ENCODE measurements at places on chromosomes 7 and 10.

- no peak for DNase-seq
Measured at GRCh38 chr10:88756660-88757059, 3.2 kb upstream of the LIPN start.

DNA sequence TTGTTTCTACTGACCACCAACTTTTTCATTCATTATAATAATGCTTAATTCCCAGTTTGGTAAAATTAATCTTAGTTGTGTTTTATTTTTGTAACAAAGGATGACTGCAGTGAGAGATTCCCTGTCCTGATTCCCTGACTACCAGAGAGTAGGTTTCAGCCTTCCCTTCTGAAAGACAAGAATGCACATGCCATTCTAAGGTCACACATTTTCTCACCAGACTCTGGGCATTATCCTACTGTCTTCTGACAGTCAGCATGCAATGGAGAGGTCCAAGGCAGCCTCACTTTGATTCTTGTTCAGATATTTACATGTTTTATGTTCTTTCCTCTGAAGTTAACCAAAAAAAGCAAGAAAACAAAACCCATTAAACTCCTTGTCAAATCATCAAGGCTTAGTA, 372.7 kb upstream of the CDC14C start:
- no peak for DNase-seq

DNA sequence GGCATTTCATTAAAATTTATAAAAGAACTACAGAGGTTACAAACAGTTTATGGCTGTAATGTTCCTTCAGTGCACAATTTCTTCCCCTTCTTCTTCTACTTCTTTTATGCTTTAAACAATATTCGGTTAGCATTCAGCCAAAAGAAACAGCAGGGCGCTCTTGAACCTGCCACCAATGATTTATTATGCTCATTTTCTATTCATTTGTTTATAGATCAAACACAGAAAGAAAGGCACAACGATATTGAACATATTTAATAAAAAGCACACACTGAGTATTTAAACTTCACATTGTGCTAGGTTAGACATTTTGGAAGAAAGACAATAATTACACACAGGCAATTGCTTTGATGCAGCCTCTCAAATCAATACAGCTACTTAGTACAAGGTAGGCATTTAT, 1025.8 kb upstream of the LRRN3 start:
- DNase-seq = no peak

DNA sequence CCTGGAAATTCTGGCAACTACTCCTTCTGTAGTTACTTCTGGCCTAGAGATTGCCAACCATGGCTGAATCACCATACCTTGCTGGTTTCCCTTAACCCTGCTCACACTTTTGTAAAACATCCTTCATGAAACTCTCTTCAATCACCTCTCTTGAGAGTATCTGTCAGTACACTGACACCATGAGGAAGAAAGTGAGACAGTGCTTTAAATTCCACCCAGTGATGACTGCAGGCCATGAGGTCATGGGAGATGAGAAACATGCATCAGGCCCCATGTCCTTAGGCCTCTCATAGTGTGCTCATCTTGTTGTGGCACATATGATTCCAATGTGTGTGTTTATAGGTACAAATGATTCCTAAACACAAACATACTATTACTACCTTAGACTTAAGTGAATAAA, 24.6 kb upstream of the NAMPT start:
- DNase-seq = no peak

GRCh38 chr10:46553238-46554049, 3.0 kb downstream of the GPRIN2 start:
- no peak for DNase-seq

DNA sequence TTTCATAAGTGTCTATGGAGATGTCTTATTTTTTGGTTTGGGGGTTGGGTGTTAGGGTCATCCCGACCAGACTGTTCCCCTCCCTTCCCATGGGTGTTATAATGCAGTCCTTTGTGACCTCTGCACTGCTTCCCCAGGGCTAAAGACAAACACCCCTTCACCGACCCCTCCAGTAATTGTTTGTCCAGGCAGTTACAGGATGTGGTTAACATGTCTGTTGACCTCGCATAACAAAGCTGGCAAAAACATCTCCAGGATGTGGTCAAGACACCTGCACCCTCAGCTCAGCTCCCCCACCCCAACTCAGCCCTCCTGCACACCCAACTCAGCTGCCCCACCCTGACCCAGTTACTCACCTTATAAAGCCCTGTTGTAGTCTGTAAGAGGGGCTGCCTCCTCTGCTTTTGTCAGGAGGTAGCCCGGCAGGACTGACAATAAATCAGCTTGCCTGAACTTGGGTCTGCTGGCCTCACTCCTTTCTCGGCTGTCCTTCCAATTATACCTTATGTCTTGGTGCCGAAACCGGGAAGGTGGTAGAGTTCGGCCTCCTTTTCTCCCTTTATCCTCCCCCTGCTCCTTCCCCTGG, 102.2 kb downstream of the ZNF92 start:
- DNase-seq = no peak

GRCh38 chr7:124536156-124536762, 229.3 kb downstream of the GPR37 start:
- DNase-seq = no peak

DNA sequence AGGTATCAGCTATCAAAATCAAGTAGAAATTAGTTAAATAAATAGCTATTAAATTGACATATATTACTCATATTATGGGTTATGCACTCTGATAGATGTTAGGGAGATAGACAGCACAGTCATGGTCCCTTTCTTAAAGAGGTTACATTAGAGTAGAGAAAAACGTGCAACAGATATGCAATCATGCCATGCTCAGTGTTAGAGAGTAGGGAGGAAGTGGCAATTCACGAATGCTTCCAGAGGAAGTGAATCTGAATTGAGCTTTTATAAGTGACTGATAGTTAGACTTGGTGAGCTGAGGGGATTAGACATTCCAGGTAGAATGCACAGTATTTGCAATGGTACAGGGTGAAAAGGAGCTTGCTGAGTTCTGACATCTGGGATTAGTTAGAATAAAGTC, 349.8 kb downstream of the NXPH1 start:
- DNase-seq = no peak

- DNase-seq = peak; percentile 50
Measured at GRCh38 chr7:111803015-111803758, 240.9 kb upstream of the IMMP2L start.

DNA sequence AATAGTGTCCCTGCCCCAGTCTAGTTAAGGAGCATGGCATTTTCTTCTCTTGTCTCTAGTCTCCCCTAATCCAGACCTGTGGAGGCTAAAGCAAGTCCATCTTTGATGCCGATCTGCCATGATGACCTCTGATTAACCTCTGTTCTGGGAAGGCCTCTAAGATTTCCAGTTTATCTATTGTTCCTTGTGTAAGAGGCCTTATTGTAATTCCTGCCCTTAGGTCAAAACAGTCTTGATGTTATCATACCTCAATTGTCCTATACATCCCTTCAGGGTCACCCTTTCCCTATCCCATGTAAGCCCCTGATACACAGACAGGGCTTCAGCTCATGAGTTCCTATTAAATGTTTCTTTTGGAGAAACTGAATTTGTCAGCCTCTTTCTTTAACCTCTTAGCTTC, 4.9 kb upstream of the ZMIZ2 start:
- DNase-seq = no peak

GRCh38 chr7:1120791-1121190, 32.9 kb downstream of the GPER1 start:
- no peak for DNase-seq

- DNase-seq = no peak
Measured at GRCh38 chr7:51077316-51077986, 239.2 kb downstream of the COBL start.

DNA sequence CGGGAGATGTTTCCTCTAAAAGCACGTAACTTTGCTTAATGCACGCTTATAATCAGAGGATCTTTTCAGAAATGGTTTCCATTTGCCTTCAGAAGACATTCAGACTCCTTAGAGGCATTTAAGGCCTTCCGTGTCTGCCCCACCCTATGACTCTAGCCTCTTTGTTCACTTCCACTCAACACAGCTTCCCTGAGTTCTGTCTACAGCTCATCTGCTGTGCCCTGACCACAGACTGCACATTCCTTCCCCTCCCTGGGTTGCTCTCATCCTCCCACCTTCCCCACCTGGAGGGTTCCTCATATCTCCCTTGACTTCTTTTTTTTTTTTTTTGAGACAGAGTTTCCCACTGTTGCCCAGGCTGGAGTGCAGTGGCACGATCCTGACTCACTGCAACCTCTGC, 16.6 kb downstream of the FBH1 start:
- DNase-seq = no peak

- no peak for DNase-seq
Measured at GRCh38 chr10:23015021-23015707, 80.2 kb upstream of the MSRB2 start.

DNA sequence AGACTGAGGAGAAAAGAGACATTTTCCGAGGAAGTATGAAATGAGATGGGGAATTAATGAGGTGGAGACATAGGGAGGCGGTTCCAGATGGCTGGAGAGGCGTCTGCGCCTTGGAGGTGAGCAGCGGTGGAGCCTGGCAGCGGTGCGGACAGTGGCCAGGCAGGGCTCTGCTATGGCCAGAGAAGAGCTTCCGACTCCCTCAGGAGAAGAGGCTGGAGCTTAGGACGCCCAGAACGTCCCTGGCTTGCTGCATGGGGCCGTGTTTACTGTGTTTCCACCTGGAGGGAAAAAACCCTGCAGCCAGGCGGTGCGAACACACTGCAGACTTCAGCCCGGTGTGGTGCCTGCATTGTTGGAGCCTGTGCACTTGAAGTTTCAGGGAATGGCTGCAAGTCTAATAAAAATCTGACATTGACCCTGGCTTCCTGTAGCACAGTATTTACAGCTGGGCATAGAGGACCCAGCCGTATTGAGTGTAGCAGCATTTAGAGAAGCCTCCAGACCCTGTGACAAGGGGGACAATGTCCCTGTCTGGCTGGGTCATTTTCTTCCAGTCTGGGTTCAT, 447.1 kb upstream of the MKI67 start:
- no peak for DNase-seq

DNA sequence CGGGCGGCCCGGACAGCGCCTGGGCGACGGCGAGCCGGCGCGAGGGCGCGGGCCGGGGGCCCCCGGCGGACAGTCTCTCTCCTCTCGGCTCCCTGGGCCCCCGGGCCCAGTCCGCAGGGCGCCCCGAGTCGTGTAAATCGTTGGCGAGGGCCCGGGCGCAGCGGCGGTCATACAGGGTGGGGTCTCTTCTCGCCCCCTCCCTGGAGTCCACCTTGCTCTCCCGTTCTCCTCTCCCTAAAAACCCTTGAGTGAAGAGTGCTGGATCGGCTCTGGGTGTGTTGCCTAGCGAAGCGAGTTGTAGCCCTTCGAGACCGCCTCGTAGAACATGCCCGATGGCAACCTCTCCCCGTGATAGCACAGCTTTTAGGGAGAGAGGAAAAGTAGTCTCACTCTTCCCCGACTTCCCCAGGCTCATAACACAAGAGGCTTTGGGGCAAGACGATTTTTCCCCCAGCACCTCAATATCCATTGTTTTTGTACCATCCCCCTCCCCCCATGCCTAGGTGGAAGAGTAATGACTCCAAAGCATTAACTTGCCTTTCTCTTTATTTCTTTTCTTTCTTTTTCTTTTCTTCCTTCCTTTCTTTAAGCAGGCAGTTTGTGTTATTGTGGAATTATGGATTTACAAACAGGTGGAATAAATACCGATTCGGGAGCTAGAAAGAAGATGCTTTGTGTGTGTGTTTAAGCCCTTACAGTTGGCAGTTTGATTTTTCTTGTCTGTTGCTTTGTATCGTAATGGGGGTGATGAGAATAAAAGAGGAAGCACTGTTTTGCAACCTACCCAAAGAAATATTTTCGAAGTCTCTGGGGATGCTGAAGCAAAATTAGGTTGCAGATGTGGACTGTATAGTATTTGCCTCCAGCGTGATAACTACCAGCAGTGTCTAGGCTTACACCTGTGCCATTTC, 822 bp downstream of the SHOC2 start:
- peak; percentile 72 for DNase-seq

DNA sequence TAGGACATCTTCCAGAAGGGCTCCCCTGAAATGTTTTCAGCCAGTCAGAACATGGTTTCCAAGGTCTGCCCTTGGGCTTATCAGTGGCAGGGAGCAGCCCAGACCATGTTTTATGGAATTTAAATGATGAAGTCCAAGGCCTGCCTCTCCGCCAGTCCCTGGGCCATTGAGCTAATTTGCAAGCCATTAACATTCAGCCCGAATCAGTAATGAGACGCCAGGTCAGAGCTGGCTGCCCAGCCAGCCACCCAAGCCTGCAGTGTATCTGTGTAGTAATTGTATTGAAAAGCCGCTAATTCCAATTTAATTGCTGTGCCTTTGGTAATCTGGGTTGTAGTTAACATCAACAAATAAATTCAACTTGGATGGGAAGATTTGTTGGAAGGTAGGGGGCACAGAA, 131.4 kb downstream of the PAXIP1 start:
- DNase-seq = no peak

DNA sequence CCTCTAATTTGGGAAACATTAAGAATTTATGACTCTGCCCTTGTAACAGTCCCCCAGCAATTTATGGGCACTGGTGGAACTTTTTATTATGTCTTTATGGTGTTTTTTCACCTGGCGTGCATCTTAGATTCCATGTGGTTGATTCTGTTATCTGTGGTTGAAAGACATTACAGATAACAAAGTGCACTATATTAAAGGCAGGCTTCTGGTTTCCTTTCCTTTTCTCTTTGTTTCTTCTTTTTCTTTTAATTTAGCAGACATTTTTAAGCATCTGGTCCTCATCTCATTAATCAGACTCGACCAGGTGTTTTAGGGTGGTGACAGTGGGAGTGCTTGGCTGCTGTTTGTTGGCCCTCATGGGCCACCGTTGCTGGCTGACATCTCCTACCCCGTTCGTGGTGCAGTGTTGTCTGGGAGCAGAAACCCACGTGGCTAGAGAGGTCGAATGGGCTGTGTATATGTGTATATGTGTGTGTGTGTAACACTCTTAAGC, 77.4 kb downstream of the LRMDA start:
- DNase-seq = peak; percentile 58

DNA sequence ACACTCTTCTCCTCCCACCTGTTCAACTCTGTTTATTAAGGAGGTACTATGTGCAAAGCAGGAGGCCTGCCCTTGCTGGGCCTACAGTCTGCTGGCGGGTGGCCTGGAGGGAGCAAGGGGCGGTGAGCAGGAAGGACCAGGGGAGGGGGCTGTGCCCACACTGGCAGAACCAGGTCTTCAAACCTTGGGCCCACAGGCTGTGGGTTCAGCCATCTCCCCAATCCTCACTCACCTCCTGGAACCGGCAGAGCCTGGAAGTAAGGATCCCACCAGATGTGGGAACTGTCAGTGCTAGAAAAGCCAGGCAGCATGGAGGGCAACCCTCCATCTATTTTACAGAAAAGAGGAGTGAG, 50.8 kb downstream of the CAMK2B start:
- no peak for DNase-seq

- no peak for DNase-seq
Measured at GRCh38 chr7:155975490-155975889, 163.2 kb upstream of the SHH start.

DNA sequence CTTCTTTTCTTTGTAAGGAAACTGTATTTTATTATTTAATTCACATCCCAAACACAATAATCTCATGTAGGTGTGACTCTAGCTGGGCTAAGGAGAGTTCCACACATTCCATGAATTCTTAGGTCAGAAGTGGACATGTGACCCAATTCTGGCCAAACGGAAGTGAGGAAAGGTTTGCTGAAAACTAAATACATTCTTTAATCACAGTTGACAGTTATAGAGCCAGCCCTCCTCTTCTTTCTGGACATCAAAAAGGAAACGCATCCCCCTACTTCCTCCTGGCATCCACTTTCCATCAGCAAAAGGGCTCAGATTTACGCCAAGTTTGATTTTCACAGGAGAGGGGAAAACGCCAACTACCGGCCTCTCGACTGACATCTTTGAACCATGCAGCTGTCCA, 774.4 kb upstream of the POM121L12 start:
- no peak for DNase-seq

- DNase-seq = no peak
Measured at GRCh38 chr7:22664988-22665798, 61.8 kb upstream of the IL6 start.
